ENCODE measurements at places on chromosomes 3 and 15. TPM values are rescaled to one million over a fixed set of nuclear protein-coding genes. Genes with fewer than 3 reads are reported as not detected.

The GOLGA8J gene
- not detected for total RNA-seq

DNA sequence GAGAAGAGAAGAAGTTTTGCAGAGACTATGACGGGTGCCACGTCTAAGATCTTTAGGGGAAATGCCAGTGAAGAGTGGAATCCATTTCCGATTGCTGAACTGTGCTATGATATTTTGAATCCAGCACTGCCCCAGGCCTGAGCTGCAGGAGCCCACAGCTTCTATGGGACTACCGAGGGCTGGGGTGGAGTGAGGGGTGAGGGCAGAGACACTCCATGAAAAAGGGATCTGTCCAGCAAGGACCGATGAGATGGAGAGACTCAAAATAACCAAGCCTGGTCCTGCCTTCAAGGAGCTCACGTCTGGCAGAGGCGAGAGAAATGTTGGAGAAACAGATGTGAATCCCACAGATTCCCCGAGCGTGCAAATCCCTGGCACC, 79.8 kb upstream of the MEF2A start:
- no peaks in the 10 kb centered on the region for H3K27me3 ChIP-seq
- peak overlapping the region; percentile 36 for H3K4me3 ChIP-seq
- H3K27ac ChIP-seq: peak overlapping the region; percentile 80
- no peaks in the 10 kb centered on the region for H3K36me3 ChIP-seq

The CADPS gene
- 45.8 TPM for total RNA-seq

GRCh38 chr15:39442898-39443297, 138.0 kb upstream of the THBS1 start:
- DNase-seq: no peak
- H3K4me3 ChIP-seq: no peak overlapping the region
- H3K36me3 ChIP-seq: no peaks in the 10 kb centered on the region
- H3K27ac ChIP-seq: no peak overlapping the region
- H3K4me1 ChIP-seq: no peaks in the 10 kb centered on the region
- no peaks in the 10 kb centered on the region for H3K27me3 ChIP-seq

DNA sequence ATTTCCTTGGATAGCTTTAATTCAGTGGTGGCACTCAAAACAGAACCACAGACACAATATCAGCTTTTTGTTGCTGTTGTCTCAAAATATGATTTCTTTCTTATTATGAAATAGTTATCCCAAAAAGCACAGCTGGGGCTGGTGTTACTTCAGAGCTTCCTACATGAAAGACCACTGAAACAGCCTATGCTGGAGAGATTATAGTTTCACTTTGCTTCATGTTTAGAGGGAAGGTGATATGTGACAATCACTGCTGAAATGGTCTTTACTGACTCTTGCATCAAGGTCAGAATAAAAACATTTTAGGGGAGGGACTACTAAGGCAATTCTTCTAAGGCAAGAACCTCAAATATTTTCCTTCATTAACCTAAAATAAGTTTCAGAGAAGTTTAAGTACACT, 190.7 kb downstream of the TNIK start:
- H3K36me3 ChIP-seq: no peaks in the 10 kb centered on the region
- no peaks in the 10 kb centered on the region for H3K4me1 ChIP-seq
- no peak for DNase-seq
- H3K27ac ChIP-seq: no peak overlapping the region
- no peak overlapping the region for H3K4me3 ChIP-seq

DNA sequence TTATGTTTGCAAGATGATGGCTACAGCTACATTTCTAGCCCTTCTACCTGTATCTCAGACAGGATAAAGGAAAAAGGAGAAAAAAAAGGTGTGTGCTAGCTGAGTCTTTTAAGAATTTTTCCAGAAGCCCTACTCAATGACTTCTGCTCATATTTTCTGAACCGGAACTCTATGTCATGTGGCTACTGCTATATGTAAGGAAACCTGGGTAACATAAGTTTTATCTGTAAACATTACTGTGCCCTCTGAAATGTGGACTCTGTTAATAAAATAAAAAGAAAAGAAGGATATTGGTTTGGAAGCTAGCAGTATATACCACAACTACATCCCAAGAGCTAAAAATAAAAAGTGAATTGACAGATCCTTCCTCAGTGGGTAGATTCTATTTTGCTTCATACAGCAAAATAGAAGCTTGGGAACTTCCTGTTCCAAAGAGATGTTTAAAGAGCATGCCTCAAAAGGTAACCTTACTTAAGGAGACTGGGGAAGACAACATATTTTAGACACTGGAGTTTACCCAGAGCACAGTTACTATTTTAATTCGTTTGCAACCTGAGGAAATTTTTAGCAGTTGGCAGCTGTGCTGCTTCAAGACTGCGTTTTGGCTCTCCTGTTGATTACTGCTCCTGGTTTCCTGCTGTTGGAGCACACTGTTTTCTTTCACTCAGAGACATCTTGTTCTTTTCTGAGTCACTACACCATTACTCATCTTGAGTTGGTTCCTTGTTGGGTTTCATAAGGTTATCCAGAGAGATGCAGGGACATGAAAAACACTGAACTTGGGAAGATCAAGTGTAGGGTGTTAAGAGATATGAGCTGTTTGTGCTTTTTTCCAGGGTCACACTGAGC, 280.7 kb downstream of the NFKBIZ start:
- H3K4me1 ChIP-seq: no peaks in the 10 kb centered on the region
- H3K36me3 ChIP-seq: no peaks in the 10 kb centered on the region
- peak; percentile 25 for DNase-seq
- H3K27ac ChIP-seq: peak overlapping the region; percentile 59
- no peaks in the 10 kb centered on the region for H3K27me3 ChIP-seq
- no peak overlapping the region for H3K4me3 ChIP-seq

DNA sequence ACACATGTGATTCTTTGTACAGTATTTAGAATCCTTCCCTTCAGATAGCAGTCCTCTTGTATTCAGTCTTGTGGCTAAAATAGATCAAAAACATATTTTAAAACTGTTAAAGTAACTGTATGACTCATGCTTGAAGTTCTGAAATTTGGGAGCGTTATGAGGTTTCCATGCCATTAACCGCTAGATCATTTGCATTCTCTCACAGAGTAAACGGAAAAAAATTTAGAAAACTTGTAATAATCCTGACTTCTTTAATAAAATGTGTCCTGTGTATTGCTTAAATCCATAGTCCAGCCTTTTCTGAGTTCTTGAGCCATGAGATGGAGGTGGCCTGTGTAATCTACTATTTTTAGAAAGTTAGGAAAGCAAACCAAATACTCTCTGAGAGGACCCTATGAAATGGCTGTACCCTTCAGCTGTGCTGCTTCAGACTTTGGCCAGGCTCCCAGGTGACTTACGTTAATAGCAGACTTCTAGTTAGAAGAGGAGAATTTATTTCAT, 33.8 kb downstream of the MBNL1 start:
- no peak overlapping the region for H3K4me3 ChIP-seq
- peak overlapping the region; percentile 56 for H3K27ac ChIP-seq
- no peaks in the 10 kb centered on the region for H3K27me3 ChIP-seq
- H3K36me3 ChIP-seq: no peaks in the 10 kb centered on the region
- peaks cover 20% of the 10 kb centered on the region for H3K4me1 ChIP-seq

DNA sequence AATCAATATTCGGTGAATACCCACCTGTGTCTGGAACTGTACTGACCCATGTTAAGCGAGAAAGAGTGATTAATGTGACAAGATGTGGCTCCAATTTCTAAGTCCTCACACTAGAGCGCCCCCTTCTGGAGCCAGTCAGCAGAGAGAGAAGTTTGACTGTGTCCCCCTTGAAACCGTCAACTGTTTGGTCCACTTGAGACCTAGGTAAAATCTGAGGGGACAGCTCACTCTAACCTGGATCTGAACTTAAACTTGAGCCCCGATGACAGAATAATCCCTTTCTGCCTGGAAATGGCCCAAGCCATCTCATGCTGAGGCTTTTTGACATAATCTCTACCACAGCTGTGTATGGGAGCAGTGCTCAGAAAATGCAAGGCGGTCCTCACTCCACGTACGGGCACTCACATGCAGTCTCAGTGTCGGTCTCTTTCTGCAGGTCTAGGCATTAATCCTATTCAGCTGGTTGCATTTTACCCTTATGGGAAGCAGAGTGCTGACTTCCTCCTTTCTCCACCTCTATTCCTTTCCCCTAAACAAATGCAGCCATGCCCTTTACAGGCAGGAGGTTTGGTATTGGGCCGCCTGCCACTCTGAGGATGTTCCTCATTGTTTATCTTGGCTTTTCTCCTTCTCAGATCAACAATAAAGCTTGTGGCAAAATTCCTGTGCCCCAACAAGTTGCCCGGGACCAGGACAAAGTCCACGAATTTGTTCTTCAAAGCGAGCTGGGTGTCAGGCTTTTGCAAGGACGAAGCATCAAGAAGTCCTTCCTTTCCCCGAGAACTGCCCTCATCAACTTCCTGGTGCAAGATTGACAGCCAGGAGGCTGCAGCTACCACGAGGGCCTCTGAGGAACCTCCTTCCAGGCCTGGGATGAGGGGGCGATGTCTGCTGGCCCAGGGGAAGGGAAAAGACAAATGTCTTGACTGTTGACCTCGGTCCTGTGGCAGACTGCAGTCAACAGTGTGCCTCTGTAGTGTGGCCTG, 47.5 kb upstream of the LIMD1 start:
- H3K36me3 ChIP-seq: no peaks in the 10 kb centered on the region
- DNase-seq: peak; percentile 60
- peaks cover 6% of the 10 kb centered on the region for H3K4me1 ChIP-seq
- H3K27me3 ChIP-seq: no peaks in the 10 kb centered on the region

DNA sequence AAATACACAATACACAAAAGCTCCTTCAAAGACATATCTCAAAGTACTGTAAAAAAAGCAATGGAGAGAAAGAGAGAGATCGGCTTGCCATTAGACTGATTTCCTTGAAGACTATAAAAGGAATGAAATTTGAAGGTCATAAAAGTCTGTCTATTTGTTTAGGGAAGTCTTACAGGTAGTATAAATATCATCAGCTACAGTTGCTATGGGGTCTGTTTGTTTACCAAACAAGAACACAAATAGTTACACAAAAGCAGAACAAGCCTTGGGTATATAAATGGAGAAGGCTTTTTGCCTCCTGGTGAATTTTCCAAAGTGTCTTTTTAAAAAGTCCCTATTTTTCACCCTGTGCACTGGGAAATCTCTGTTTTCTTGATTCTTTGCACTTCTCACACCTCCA, 552.3 kb downstream of the FOXP1 start:
- no peak for DNase-seq
- no peaks in the 10 kb centered on the region for H3K36me3 ChIP-seq

GRCh38 chr3:6753536-6753935, 107.4 kb upstream of the GRM7 start:
- no peak overlapping the region for H3K27ac ChIP-seq
- no peaks in the 10 kb centered on the region for H3K4me1 ChIP-seq
- H3K36me3 ChIP-seq: no peaks in the 10 kb centered on the region
- DNase-seq: no peak
- H3K27me3 ChIP-seq: no peaks in the 10 kb centered on the region

The PARP15 gene
- total RNA-seq: 5.4 TPM

- H3K27me3 ChIP-seq: no peaks in the 10 kb centered on the region
- no peak for DNase-seq
- no peak overlapping the region for H3K4me3 ChIP-seq
- no peaks in the 10 kb centered on the region for H3K36me3 ChIP-seq
- H3K27ac ChIP-seq: no peak overlapping the region
- no peaks in the 10 kb centered on the region for H3K4me1 ChIP-seq
Measured at GRCh38 chr15:90864507-90864906, 3.9 kb upstream of the FURIN start.

DNA sequence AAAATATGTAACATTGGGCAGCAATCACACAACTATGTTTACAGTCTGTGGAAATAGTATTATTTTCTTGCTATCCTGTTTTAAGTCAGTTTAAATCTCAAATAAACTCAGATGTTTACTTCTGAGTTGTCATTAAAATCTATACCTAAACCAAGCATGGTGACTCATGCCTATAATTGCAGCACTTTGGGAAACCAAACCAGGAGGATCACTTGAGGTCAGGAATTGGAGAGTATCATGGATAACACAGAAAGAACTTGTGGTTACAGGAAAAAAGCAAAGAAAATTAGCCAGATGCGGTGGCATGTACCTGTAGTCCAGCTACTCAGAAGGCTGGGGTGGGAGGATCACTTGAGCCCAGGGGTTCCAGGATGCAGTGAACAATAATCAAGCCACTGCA, 631.6 kb upstream of the EPHA6 start:
- H3K4me1 ChIP-seq: no peaks in the 10 kb centered on the region
- DNase-seq: no peak
- no peaks in the 10 kb centered on the region for H3K27me3 ChIP-seq
- no peaks in the 10 kb centered on the region for H3K36me3 ChIP-seq

- H3K27me3 ChIP-seq: no peaks in the 10 kb centered on the region
- no peak overlapping the region for H3K4me3 ChIP-seq
- no peaks in the 10 kb centered on the region for H3K36me3 ChIP-seq
- H3K4me1 ChIP-seq: no peaks in the 10 kb centered on the region
- H3K27ac ChIP-seq: no peak overlapping the region
Measured at GRCh38 chr3:121998611-121999473, 23.2 kb downstream of the ILDR1 start.

DNA sequence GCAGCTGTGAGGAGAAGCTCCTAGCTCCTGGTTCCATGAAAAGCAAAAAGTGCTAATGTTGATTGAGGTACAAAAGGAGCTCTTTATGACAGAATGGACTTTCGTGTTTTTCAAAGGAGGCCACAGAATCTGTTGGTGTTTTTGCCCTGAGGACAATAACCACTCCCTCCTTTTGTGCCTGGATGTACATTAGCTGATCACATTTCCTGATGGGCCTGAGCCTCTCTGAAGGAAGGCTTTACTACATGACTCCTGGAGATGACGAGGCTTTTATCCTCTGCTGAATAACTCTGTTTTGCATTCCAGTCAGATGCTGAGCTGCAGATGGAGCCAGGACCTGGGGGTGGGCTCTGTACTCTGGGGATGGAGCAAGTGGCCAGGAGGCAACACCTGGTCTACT, 301.9 kb downstream of the CACNA2D3 start:
- no peaks in the 10 kb centered on the region for H3K36me3 ChIP-seq
- H3K27me3 ChIP-seq: no peaks in the 10 kb centered on the region
- H3K4me1 ChIP-seq: no peaks in the 10 kb centered on the region
- DNase-seq: no peak
- no peak overlapping the region for H3K4me3 ChIP-seq

GRCh38 chr3:60754617-60755016, 496.6 kb downstream of the FHIT start:
- H3K36me3 ChIP-seq: no peaks in the 10 kb centered on the region
- no peaks in the 10 kb centered on the region for H3K27me3 ChIP-seq
- no peak overlapping the region for H3K4me3 ChIP-seq
- no peak for DNase-seq
- no peaks in the 10 kb centered on the region for H3K4me1 ChIP-seq

DNA sequence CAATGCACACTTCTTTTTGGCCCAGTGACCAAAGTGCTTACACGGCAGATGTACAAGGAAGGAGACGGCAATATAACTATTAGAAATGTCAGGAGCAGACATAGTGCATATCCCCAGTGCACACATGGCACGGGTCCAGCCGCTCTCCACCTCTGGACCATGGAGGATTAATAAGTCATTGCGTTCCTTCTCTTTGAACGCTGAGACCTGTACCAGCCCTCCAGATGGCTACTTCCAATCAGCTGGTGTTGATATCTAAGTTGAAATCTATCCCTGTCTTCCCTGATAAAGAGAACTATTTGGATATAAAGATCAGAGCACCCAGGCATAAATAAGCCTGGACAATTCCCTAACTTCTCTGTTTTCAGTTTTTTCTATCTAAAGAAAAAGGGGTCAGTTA, 212.5 kb downstream of the CADPS start:
- H3K4me3 ChIP-seq: no peak overlapping the region
- no peaks in the 10 kb centered on the region for H3K4me1 ChIP-seq
- DNase-seq: no peak
- H3K27ac ChIP-seq: no peak overlapping the region

The CPN2 gene
- total RNA-seq: not detected

GRCh38 chr3:154235330-154235729, 89.0 kb downstream of the DHX36 start:
- no peaks in the 10 kb centered on the region for H3K4me1 ChIP-seq
- DNase-seq: no peak
- H3K27me3 ChIP-seq: no peaks in the 10 kb centered on the region
- H3K4me3 ChIP-seq: no peak overlapping the region
- H3K27ac ChIP-seq: no peak overlapping the region
